K562 (cell line): ENCODE measurements at places on chromosomes 6 and 20.

GRCh38 chr6:104623052-104623690 lies 236.5 kb downstream of the HACE1 start:
- H3K36me3 ChIP-seq: no peaks in the 10 kb centered on the region
- no peak for DNase-seq
- no peak overlapping the region for H3K4me3 ChIP-seq
- no peaks in the 10 kb centered on the region for H3K4me1 ChIP-seq
- H3K27me3 ChIP-seq: no peaks in the 10 kb centered on the region; the same call in 1 of the 2 replicates

DNA sequence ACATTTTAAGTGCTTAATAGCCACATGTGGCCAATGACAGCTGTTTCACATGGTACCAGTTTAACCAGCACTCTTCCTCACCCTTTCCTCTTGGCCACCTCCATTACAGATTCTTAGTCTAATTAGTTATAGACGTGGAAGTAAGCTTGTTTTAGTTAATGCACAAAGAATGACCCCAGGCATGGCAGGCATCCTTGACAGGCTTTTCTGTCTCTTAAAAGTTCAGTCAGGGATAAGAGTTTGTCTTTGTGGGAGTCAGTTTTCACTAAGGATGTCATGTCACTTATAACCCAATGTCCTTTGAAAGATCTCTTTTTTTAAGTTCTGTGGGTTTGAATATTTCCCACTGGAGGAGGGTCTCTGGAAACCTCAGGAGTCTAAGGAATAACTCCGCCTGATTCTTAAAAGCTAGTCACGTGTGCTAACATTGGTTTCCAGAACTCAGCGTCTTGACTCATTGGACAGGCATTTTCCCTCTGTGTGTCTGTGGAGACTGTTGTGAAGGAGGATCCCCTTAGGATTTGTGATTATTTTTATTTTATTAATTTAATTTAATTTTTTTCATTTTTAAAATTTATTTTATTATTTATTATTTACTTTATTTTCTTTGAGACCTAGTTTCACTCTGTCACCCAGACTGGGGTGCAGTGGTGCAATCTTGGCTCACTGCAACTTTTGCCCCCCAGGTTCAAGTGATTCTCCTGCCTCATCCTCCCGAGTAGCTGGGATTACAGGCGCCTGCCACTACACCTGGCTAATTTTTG lies 171.4 kb downstream of the ZFAND3 start:
- DNase-seq: no peak
- H3K4me3 ChIP-seq: no peak overlapping the region
- H3K27ac ChIP-seq: no peak overlapping the region

DNA sequence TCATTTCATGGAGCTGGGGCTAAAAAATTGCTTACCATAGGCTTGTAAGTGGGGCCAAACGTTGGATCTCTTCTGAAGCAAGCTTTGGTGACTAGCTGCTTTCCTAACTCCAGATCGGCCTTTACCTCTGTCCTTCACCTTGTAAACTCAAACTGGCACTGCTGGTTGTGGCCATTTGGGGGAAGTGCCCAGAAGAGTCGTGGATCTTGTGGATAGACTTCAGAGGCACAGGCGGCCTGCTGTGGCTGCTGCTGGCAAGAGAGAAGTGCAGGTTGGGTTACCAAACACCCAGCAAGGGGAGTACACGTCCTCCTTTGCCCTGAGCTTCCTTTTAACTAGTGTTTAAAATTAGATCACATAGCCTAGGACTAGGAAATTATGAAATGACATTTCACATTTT lies 36.8 kb upstream of the KLHL31 start:
- H3K4me3 ChIP-seq: no peak overlapping the region
- DNase-seq: no peak
- no peak overlapping the region for H3K27ac ChIP-seq
- no peaks in the 10 kb centered on the region for H3K27me3 ChIP-seq
- H3K36me3 ChIP-seq: no peaks in the 10 kb centered on the region
- no peaks in the 10 kb centered on the region for H3K4me1 ChIP-seq

GRCh38 chr20:46694484-46694883 lies 5.2 kb upstream of the TP53RK start:
- DNase-seq: peak; percentile 39
- no peaks in the 10 kb centered on the region for H3K36me3 ChIP-seq
- no peak overlapping the region for H3K4me3 ChIP-seq
- H3K27ac ChIP-seq: peak overlapping the region; percentile 31; the same call in 1 of the 3 replicates

GRCh38 chr6:160428069-160428430 lies 79.9 kb downstream of the SLC22A3 start:
- no peak overlapping the region for H3K27ac ChIP-seq
- no peak for DNase-seq
- no peaks in the 10 kb centered on the region for H3K4me1 ChIP-seq
- peaks cover 6% of the 10 kb centered on the region for H3K27me3 ChIP-seq
- H3K4me3 ChIP-seq: no peak overlapping the region

DNA sequence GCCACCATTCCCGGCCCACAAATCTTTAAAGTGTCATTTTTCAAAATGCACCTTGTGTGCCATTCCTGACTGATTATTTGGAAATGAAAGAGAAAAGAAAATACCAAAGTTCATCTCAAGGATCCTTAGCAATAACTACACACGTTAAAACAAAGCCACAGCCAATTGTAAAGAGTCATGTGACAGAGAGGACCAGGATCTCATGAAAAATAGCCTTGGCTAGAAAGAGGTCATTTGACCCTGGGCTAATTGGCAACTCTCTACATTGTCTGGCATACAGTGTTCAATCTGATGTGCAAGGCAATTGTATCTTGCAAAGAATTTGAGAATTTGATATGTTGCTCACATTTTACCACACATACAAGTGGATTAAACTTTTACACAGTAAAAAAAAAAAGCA lies 31.6 kb upstream of the HLA-G start:
- no peaks in the 10 kb centered on the region for H3K36me3 ChIP-seq
- DNase-seq: no peak
- peaks cover 13% of the 10 kb centered on the region for H3K4me1 ChIP-seq
- H3K27ac ChIP-seq: no peak overlapping the region
- H3K27me3 ChIP-seq: peaks cover 32% of the 10 kb centered on the region

DNA sequence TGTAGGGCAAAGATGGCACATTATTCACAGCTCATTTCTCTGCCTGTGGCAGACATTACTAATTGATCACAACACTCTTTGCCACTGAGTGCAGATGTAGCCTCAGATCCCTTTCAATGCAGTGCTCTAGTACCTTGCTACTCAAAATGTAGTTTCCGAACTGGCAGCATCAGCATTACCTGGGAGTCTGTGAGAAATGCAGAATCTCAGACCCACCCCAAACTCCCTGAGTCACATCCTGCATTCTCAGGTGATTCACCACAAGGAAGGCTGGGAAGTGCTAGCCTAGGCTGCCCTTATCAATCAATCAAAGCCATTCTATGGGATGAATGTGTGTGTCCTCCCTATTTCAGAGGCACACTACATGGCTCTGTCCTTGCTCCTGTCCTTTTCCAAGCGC lies 58.5 kb downstream of the PCNA start:
- H3K4me1 ChIP-seq: peaks cover 11% of the 10 kb centered on the region
- no peak overlapping the region for H3K4me3 ChIP-seq
- no peaks in the 10 kb centered on the region for H3K36me3 ChIP-seq
- H3K27me3 ChIP-seq: no peaks in the 10 kb centered on the region
- DNase-seq: no peak

- no peaks in the 10 kb centered on the region for H3K27me3 ChIP-seq
- peaks cover 21% of the 10 kb centered on the region for H3K4me1 ChIP-seq
- no peak overlapping the region for H3K27ac ChIP-seq
Measured at GRCh38 chr6:157314705-157315321, 8.5 kb downstream of the TMEM242 start.

DNA sequence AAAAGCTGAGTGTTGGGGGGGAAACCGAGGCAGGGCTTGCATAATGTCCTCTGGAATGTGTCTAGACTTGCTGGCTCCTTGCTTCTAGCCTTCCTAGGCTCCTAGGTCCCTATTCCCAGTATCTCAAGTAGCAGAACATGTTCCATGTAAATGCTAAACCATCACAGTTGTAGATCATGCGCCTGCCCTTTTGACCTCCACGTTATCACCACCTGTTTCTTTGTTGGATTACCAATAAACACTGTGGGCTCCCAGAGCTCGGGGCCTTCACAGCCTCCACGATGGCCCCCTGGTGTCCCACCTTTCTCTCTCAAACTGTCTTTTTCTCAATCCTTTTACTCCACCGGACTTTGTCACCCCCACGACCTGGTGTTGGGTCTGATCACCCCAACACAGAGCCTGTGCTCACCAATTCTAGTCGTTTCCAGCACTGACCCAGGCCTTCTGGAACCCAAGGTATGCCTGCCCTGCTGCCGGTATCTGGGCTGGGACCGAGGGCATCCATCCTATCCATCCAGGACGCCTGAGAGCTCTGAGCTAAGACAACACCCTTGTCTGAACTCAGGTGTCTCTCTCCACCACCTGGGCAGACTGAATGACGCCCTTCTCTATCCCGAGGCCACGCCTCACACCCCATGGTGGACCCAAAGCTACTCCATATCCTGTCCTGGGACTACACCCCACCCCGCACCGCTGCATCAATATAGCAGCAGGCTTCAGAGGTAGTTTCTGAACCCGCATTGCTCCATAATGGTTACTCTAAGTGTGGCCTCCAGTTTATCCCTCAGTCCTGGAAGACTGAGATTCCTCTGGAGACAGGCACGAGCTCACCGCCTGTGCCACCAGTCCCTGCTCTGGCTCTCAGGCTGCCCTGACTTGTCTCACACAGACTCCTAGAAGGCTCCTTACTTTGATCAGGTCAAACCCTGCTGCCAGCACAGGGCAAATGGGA lies 9.3 kb upstream of the PRR18 start:
- no peak overlapping the region for H3K27ac ChIP-seq
- peaks cover 22% of the 10 kb centered on the region; the same call in 1 of the 3 replicates for H3K36me3 ChIP-seq
- H3K4me1 ChIP-seq: peaks cover 13% of the 10 kb centered on the region
- no peak for DNase-seq

GRCh38 chr20:25198663-25199383 lies 3.3 kb downstream of the ENTPD6 start:
- no peak for DNase-seq
- H3K27me3 ChIP-seq: no peaks in the 10 kb centered on the region
- H3K4me3 ChIP-seq: no peak overlapping the region
- peaks cover 2% of the 10 kb centered on the region; the same call in 1 of the 3 replicates for H3K36me3 ChIP-seq
- no peak overlapping the region for H3K27ac ChIP-seq

DNA sequence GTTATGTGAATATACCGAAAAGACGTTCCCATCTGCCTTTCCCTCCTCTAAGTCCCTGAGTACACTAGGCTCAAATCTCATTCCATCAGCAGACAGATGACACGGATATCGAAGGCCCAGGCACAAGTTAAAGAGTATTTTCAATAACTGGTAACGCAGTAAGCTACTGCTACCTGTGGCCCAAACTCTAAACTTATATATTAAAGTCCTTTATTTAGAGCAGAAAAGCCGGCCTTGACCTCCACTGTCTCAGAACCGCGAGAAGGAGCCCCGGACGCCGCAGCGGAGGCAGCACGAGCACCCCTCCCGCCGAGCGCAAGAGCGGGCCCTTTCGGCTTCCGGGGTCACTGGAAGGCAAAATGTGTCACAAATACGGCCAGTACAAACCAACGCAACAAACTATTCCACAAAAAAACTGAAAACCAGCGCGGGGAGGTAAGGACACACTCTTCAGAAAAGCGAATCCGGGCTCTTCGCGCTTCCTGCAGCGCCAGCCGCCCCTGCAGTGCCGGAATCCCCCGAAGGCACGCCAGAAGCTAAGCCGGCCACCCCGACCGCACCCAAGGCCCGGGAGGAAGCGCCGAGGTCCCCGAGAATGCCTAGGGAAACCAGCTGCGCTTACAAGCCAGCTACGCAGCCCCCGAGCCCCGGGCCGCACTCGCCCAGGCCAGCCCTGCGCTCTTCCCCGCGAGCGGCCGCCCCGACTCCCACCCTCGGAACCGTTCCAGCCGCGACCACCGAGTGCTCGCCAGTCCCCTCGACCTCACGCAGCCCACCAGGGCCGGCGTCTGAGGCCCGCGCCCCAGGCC lies 681 bp downstream of the DIDO1 start:
- peaks cover 42% of the 10 kb centered on the region; the same call in 2 of the 3 replicates for H3K4me1 ChIP-seq
- H3K36me3 ChIP-seq: peaks cover 32% of the 10 kb centered on the region; the same call in 2 of the 3 replicates
- peak overlapping the region; percentile 70 for H3K4me3 ChIP-seq
- H3K27ac ChIP-seq: peak overlapping the region; percentile 88
- DNase-seq: no peak

- no peaks in the 10 kb centered on the region for H3K36me3 ChIP-seq
- H3K4me3 ChIP-seq: no peak within 1 kb of the TSS
- H3K27ac ChIP-seq: no peak within 1 kb of the TSS
- peaks cover 5% of the 10 kb centered on the region; the same call in 1 of the 2 replicates for H3K4me1 ChIP-seq
- DNase-seq: no peak
- peaks cover 9% of the 10 kb centered on the region; the same call in 1 of the 3 replicates for H3K27me3 ChIP-seq
Measured at GRCh38 chr6:112253841-112254816, at the start of gene LAMA4. LAMA4 (minus strand) TSS chr6:112254567; CDS start chr6:112254150, 417 bp downstream.

GRCh38 chr6:105357165-105357564 lies 45.7 kb downstream of the PREP start:
- peaks cover 60% of the 10 kb centered on the region for H3K36me3 ChIP-seq
- H3K4me3 ChIP-seq: no peak overlapping the region
- H3K27me3 ChIP-seq: no peaks in the 10 kb centered on the region
- H3K4me1 ChIP-seq: peaks cover 4% of the 10 kb centered on the region; the same call in 1 of the 3 replicates
- no peak overlapping the region for H3K27ac ChIP-seq

- no peak for DNase-seq
- H3K27ac ChIP-seq: no peak overlapping the region
- peaks cover 8% of the 10 kb centered on the region for H3K4me1 ChIP-seq
- no peaks in the 10 kb centered on the region for H3K27me3 ChIP-seq
Measured at GRCh38 chr20:35451295-35451694, 4.1 kb upstream of the CEP250 start.

DNA sequence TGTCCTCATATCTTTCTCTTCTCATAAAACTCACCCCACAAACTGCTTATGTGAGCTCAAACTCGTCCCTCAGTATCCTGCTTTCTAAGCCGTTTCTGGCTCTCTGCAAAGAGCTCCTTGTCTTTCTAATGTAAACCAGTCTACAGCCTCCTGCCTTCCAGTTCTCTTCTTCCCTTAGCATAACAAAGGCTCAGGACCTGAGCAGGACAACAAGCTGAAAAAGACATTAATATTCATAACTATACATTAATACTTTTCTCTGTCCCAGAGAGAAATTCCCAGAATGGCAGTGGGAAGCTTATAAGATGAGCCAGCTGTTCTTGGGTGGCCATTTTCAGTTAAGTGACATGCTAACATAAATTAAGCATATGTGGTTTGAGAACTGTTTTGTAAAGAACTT lies 207.0 kb upstream of the TCF21 start:
- no peak overlapping the region for H3K27ac ChIP-seq
- no peak overlapping the region for H3K4me3 ChIP-seq
- DNase-seq: no peak
- no peaks in the 10 kb centered on the region for H3K4me1 ChIP-seq
- no peaks in the 10 kb centered on the region for H3K36me3 ChIP-seq
- no peaks in the 10 kb centered on the region; the same call in 2 of the 3 replicates for H3K27me3 ChIP-seq

DNA sequence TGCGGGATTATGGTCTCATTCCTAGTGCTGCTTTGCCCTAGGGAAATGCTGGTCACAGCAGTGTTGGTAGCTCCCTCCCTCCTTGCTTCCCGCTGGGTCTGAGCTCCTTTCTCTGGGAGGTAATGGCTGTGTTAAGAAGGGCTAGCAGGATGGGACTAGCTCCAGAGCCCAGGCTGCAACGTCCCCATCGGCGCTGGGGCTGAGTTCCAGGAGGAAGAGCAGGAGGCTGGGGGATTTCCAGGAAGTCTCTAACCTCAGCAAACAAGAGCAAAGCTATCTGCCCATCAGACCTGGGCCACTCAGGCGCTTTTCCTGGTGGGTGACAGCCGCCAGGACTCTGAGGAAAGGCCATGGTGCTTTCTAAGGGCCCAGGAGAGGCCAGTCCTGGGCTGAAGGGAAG lies 174.2 kb downstream of the DLL1 start:
- H3K4me3 ChIP-seq: no peak overlapping the region
- no peaks in the 10 kb centered on the region for H3K36me3 ChIP-seq
- no peak for DNase-seq
- 0 out of 2 replicates have a peak, but pooled peaks cover 2% of the 10 kb centered on the region for H3K4me1 ChIP-seq
- H3K27ac ChIP-seq: no peak overlapping the region
- H3K27me3 ChIP-seq: peaks cover 2% of the 10 kb centered on the region; the same call in 2 of the 3 replicates

GRCh38 chr6:165906-166305 lies 126.4 kb upstream of the DUSP22 start:
- H3K27me3 ChIP-seq: no peaks in the 10 kb centered on the region; the same call in none of the 2 replicates
- DNase-seq: no peak
- H3K4me3 ChIP-seq: no peak overlapping the region
- no peaks in the 10 kb centered on the region for H3K4me1 ChIP-seq
